ENCODE measurements at places on chromosomes 6 and 20.

DNA sequence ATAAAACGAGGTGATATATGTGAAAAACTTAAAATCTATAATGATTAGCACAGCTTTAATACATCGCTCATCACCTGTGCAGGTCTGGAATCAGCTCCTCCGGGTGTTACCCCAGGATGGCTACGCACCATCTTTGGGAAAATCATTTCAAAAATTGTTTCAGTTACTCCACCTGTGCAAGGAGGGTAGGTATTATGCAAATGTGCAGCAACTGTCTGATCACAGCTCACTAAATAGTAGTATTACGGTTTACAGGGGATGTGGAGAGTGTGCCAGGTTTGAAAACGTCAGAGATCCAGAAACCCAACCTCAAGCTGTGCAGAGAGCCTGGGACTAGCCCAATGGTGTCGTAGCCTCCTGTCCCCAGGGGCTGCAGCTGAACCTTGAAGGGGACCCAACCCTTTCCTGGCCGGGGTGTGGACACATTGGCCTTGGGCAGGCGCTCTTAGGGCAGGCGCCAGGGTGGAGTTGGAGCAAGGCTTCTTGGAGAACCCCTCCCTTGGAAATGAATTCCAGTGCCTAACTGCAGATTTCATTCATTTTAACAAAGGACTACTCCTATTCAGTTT is 24.2 kb upstream of the SGK1 start:
- no peak for DNase-seq

GRCh38 chr6:82511546-82511945 is 147.9 kb downstream of the TPBG start:
- no peak for DNase-seq

- no peak for DNase-seq
Measured at GRCh38 chr6:93894521-93894920, 475.2 kb upstream of the EPHA7 start.

- no peak for DNase-seq
Measured at GRCh38 chr6:40419377-40419776, 167.8 kb downstream of the LRFN2 start.

- DNase-seq, result no peak
Measured at GRCh38 chr6:149480502-149481280, 4.1 kb downstream of the ZC3H12D start.
